ENCODE measurements at places on chromosomes 1 and 21.

GRCh38 chr1:216224233-216224632 is 199.0 kb downstream of the USH2A start:
- H3K4me1 ChIP-seq = no peaks in the 10 kb centered on the region
- H3K4me3 ChIP-seq = no peak overlapping the region
- H3K27ac ChIP-seq = no peak overlapping the region
- DNase-seq = no peak
- no peaks in the 10 kb centered on the region for H3K36me3 ChIP-seq

GRCh38 chr1:174884038-174884437 is 115.7 kb upstream of the CACYBP start:
- peaks cover 3% of the 10 kb centered on the region for H3K4me1 ChIP-seq
- DNase-seq = no peak
- H3K27me3 ChIP-seq = no peaks in the 10 kb centered on the region

DNA sequence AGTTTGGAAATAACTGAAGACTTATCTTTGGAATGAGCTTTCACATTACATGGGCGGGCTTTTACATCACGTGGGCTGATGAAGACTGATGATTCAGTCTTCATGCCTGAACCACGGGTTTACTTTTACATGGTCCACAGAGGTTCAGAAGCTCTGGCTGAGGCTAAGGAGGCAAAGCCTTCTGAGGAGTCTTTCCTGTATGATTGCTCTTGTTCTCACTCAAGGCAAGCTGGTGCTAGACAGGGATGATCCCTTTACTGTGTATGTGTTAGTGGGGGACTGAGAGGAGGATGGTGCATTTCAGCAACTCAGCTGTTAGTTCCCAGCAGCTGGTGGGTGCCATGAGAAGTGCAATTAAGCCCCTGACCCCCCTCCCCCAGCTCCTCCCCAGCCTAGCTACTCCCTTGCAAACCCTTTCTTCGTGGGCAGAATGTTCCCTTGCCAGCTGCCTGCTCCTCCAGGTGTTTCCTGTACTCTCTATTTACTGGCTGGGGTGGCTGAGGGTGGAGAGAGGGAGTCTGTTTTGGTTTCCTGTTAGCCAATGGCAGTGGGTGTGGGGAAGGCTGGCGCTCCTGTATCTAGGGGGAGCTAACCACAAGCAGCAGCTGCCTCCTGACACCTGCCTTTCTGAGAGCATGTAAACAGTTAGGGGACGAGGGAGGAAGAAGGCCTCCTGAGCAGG is 15.4 kb downstream of the BTG2 start:
- no peaks in the 10 kb centered on the region for H3K27me3 ChIP-seq
- DNase-seq = no peak
- H3K36me3 ChIP-seq = no peaks in the 10 kb centered on the region
- H3K4me3 ChIP-seq = no peak overlapping the region
- peaks cover 80% of the 10 kb centered on the region for H3K4me1 ChIP-seq

DNA sequence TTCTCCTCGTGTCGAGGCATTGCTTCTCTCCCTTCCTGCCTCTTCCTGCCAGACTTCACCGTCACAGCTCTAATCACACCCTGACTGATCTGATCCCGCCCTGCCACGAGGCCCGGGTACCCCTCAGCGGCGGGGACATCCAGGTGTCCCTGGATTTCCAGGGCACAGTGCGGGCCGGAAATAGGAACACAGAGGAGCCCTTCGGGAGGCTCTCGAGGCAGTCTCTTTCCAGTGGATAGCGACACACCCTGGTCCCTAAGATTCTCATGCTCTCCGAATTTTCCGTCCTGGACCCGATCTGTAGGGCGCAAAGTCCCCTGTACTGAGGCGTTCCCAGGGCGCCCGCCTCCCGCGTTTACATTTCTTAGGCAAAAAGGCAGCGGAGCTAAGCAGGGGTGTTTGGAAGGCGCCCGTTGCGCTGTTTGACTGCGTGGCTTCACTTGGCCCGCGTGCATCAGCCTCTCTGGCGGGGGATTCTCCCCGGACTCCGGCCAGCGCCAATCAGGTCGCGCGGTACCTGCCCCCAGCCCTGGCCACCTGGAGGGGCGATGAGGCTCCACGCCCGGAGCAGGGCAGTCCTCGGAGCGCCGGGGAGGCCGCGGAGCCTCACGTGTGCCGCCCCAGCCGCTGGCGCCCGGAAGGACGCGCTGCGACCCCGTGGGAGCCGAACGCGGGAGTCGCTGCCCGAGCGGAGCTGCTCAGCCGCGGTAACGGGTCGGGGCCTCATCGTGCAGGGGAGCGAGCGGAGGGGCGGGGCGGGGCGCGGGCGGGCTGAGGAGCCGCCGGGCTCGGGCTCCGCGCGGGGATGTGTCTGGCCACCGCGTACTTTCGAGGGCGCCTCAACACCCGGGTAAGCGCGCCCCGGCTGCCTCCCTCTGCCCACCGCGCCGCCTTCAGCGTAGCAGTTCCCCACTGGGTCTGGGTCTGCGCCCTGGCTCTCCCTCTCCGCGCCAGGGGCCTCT is at the start of gene FAM163A:
Gene FAM163A, plus strand, starts transcription at position 575 of the 962 bp plus-strand sequence. CDS start 69,807 bp downstream, outside the sequence.
- H3K27ac ChIP-seq = peak within 1 kb of the TSS; percentile 3
- no peak for DNase-seq
- H3K36me3 ChIP-seq = no peaks in the 10 kb centered on the region
- peak within 1 kb of the TSS; percentile 34 for H3K4me3 ChIP-seq

GRCh38 chr1:71049951-71050598 is 2.5 kb upstream of the PTGER3 start:
- no peaks in the 10 kb centered on the region for H3K36me3 ChIP-seq
- H3K4me3 ChIP-seq = no peak overlapping the region
- H3K4me1 ChIP-seq = no peaks in the 10 kb centered on the region
- H3K27ac ChIP-seq = no peak overlapping the region
- peaks cover 35% of the 10 kb centered on the region for H3K27me3 ChIP-seq

DNA sequence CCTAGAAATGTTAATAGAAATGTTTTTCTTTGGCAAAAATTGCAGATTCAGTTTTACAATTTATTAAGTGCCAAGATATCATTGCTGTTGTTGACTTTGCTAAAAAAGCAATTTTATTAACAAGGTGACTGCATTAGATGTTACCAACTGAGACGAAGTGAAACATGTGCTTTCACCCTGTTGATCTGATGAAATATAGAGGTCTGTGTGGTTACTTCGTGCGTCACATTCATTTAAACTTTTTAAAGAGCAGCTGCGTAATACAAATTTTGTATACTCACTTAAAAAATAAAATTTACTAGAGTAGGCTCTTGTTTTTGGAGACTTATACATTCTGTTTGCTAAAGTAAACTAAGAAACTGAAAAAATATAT is 465.7 kb downstream of the USP25 start:
- no peaks in the 10 kb centered on the region for H3K4me1 ChIP-seq
- H3K4me3 ChIP-seq = peak overlapping the region; percentile 25
- H3K36me3 ChIP-seq = no peaks in the 10 kb centered on the region
- H3K27me3 ChIP-seq = no peaks in the 10 kb centered on the region
- peak; percentile 26 for DNase-seq
- peak overlapping the region; percentile 71 for H3K27ac ChIP-seq

- no peak overlapping the region for H3K4me3 ChIP-seq
- no peaks in the 10 kb centered on the region for H3K4me1 ChIP-seq
- no peak overlapping the region for H3K27ac ChIP-seq
- peaks cover 4% of the 10 kb centered on the region for H3K27me3 ChIP-seq
- DNase-seq = peak; percentile 13
These were observed 9.8 kb upstream of the F5 start for GRCh38 chr1:169595764-169596711.

GRCh38 chr1:46522969-46523320 is 28.5 kb downstream of the KNCN start:
- H3K4me1 ChIP-seq = peaks cover 15% of the 10 kb centered on the region
- no peak overlapping the region for H3K27ac ChIP-seq
- H3K36me3 ChIP-seq = no peaks in the 10 kb centered on the region
- H3K4me3 ChIP-seq = no peak overlapping the region
- peaks cover 67% of the 10 kb centered on the region for H3K27me3 ChIP-seq
- no peak for DNase-seq

DNA sequence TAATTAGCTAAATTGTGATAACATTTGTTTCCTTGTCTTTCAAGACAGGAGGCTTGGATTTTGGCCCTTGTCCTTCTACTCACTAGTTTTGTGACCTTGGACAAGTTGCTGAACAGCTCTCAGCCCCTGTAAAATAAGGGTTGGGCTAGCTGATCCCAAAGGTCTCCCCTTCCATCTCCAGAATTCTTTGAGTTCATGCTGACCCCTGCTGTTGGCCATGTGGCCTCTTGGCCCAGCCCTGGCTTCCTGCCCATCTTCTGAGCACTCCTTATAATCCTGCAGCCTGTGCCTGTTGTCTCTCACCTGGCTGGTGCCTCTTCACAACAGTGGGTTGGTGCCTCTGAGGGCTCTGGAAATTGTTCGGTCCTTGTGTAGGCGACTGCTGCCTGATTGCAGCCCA is 10.1 kb downstream of the PTGFRN start:
- no peak for DNase-seq
- H3K36me3 ChIP-seq = peaks cover 4% of the 10 kb centered on the region
- H3K4me1 ChIP-seq = peaks cover 21% of the 10 kb centered on the region
- no peak overlapping the region for H3K27ac ChIP-seq
- no peak overlapping the region for H3K4me3 ChIP-seq

GRCh38 chr1:218366322-218367052 is 21.4 kb downstream of the TGFB2 start:
- H3K4me1 ChIP-seq = no peaks in the 10 kb centered on the region
- no peak overlapping the region for H3K4me3 ChIP-seq
- no peak overlapping the region for H3K27ac ChIP-seq
- H3K36me3 ChIP-seq = no peaks in the 10 kb centered on the region
- H3K27me3 ChIP-seq = no peaks in the 10 kb centered on the region
- DNase-seq = no peak
